ENCODE measurements at places on chromosomes 2 and 18.

- no peak for DNase-seq
Measured at GRCh38 chr2:177666408-177666807, 273.8 kb downstream of the AGPS start.

- DNase-seq, result no peak
Measured at GRCh38 chr2:669323-669722, 7.9 kb downstream of the TMEM18 start.

GRCh38 chr18:78986018-78986481 is 6.4 kb downstream of the SALL3 start:
- no peak for DNase-seq

- no peak for DNase-seq
Measured at GRCh38 chr2:236512902-236513435, 56.7 kb upstream of the ACKR3 start.

DNA sequence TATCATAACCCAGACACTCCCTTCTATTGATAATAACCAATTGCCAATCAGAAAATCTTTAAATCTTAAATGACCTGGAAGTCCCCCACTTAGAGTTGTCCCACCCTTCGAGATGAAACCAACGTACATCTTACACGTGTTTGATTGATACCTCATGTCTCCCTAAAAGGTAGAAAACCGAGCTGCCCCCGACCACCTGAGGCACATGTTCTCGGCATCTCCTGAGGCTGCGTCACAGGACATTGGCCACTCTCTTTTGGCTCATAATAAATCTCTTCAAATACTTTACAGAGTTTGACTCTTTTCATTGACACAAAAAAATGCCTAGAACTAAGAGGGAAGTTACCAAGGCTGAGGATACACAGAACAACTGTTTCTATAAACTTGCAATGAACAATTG is 190.0 kb downstream of the RTP5 start:
- no peak for DNase-seq

- DNase-seq, result no peak
Measured at GRCh38 chr2:219219784-219220532, 1.2 kb upstream of the ABCB6 start.

- no peak for DNase-seq
Measured at GRCh38 chr2:56077359-56077915, 106.4 kb upstream of the CCDC85A start.

DNA sequence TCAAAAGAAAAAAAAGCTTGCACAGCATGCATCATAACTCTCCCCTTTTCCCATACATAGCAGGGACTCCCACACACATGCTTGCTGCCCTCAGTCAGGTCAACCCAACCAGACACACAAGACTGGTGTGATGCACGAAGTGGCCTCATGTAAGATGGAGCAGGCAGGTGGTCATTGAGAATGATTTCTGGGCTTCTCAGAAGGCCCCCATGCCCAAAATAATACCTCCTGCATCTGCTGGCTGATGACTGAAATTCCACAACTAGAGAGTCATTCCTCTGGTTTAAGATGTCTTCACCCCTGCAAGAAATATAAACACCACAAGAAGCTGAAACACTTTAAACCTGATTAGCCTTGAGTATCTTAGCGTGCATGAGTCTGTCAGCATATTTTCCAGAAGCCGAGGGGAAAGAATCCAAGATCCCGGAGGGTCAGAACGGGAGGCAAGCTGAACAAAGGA is 131.1 kb downstream of the AFF3 start:
- DNase-seq, result no peak

GRCh38 chr2:28668880-28669279 is 82.8 kb upstream of the PPP1CB start:
- DNase-seq, result no peak

DNA sequence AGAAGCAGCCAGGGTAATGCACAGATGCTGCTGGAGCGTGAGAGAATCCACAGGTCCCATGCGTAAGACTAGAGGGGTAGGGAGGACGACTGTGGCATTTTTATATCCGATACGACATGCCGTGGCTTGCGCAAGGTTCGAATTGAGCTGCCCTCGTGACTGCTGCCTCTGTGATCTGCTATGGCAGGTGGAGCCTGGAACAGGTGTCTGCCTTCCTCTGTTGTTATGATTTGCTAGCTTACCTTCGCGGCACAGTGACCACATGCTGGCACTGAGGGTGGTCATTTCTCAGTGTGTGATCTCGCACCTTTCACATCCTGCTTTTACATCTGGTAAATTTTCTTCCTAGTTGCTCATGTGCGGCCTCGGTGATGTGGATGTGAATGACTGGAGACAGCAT is 240.2 kb downstream of the ALPK2 start:
- DNase-seq, result no peak

- peak; percentile 29 for DNase-seq
Measured at GRCh38 chr2:8259106-8259840, 422.6 kb upstream of the ID2 start.

DNA sequence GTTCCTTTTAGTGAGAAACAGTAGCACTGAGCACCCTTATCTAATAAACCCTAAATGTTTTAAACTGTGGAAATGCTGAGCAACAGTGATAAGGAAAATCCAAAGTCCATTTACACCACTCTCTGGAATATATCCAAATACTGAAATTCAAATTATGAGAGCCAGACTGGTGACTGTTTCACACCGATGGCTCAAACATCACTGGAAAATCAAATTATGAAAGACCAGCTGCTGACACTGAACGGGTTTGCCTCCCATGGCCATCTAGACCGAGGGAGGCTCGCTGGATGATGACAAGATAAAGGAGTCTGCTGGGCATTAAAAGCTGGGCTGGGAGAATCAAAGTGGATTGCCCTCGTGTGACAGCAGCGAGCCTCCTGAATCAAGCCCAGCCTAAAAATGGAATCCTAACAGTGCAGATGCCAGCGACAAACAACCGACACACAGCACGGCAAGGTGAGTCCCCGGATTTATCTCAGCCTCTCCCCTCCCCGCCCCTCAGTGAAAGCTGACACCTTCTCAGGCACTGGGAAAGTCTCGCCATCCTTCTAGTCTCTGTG is 30.3 kb downstream of the SERPINE2 start:
- no peak for DNase-seq

GRCh38 chr2:96548558-96549465 is 12.3 kb downstream of the ARID5A start:
- no peak for DNase-seq

GRCh38 chr2:101273056-101273455 is 20.4 kb downstream of the CNOT11 start:
- DNase-seq, result no peak

DNA sequence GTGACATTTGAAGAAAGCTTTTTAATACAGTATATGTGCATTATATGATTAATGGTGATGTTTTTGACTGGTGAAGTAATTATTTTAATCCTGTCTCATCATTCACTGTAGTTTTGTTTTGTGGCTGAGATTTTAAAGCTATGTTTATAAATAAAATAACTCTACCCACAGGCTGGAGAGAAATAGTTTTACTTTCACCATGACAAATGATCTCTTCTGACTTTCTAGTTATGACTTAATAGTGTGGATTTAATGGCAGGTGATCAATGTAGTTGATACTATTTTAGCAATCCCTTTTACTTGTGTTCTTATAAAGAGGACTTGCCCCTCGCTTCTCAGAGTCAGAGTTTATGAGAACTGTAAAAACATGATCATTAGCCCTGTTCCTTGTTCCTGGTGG is 289.5 kb upstream of the SIX3 start:
- no peak for DNase-seq
